ENCODE measurements at places on chromosomes 2 and 18.

DNA sequence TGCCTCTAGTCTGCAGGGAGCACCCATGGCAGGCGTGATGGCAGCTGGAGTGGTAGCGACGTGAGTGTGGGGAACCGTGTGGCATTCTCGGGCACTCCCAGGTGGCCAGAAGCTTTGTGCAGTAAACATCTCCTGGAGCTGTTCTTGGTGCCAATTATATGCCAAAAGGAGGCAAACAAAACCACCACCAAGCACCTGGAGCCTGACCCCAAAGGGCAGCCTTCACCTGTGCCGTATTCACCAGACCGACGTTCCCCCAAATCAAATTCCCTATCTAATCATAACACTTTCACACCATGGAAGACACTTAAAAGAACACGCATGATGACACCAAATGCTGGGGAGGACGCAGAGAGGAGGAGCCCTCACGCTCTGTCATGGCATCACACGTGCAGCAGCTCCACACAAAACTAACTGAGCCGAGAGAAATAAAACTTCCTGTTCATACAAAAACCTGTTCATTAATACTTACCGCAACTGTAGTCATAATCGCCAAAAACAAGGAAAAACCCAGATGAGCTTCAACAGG is 123.6 kb downstream of the EIPR1 start:
- no peak for DNase-seq

- no peak for DNase-seq
These were observed 210.9 kb downstream of the L3MBTL4 start for GRCh38 chr18:6203791-6204190.

GRCh38 chr2:21367421-21367820 is 243.7 kb downstream of the TDRD15 start:
- DNase-seq = no peak

DNA sequence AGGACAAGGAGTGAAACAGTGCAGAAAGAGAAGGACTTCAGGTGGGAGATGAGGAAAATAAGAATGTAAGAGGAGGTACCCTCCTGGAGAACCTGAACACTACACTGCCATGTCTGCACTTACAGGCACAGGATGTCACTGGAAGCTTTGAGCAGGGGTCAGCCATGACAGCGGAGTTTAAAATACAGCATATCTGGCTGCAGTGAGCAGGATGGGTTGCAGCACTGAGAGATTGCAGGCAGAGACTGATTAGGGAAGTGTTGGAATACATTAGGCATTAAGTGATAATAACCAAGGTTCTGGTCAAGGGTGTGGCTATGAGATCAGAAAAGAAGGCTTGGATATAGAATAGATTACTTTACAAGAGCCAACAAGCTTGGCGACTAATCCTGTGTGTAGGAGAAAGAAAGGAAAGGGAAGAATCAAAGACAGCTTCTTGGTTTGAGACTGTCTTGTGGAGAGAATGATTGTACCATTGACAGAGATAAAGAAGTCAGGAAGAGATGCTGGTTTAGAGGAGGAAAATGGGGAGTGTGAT is 171.1 kb upstream of the RBMS1 start:
- DNase-seq = no peak

DNA sequence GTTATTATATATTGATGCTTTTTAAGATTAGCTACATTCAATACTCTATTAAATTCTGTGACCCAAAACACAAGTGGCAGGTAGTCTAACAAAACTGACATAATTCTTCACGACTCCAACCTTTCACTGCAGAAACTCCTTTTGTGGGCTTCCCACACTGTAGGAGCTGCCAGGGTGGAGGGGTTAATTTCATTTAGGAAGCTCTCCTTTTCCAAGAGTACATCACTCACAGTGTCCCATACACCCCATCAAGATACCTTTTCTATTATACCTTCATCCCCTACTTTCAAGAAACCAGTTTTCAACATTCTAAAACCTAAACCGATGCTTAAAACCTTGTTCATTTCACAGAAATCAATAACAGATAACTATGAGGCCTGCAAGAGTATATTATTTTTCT is 825 bp downstream of the THUMPD2 start:
- no peak for DNase-seq

GRCh38 chr18:12278741-12279682 is 24.9 kb downstream of the CIDEA start:
- peak; percentile 95 for DNase-seq

DNA sequence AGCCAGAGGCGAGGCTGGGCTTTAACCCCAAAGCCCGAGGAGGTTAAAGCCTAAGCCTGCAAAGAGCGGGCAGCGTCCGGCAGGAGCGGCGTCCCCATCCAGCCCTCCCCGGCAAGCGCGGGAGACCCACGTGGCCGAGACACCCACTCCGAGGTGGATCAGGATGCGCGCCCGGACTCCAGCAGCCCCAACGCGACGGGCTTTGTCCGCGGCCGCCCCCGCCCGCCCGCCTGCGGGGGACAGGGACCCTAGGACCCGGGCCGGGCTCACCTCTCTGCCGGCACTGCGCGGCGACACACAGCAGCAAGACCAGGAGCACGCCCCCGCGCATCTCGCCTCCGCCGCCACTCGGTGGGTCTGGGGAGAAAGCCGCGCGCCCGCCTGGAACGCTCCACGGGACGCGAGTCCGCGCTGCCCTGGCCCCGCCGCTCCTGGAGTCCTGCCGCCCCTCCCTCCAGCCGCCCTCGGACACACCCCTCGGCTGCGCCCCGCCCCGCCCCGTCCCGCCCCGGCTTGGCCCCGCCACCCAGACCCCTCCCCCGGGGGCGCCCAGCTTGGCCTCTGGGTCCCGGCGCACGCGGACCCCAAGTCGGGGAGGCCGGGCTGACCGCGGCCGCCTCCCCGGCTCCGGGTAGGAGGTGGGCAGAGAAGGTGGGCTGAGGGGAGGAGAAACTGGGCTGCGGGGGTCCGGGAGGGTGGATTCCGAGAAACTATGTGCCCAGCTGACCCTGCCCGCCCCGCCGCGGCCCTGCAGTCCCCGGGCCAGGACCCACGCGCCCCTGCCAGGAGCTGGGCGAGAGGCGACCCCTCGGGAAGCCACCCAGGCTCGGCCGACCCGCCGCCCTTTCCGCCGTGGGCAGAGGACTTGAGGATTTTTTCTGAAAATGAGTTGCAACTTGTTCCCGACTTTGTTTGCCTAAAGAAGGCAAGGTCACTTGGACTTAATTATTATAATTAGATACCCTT is at the start of gene LAMA1:
Gene LAMA1 (minus strand): TSS at position 408 of the 966 bp plus-strand sequence. CDS start 77 bp downstream, at position 331.
- no peak for DNase-seq

DNA sequence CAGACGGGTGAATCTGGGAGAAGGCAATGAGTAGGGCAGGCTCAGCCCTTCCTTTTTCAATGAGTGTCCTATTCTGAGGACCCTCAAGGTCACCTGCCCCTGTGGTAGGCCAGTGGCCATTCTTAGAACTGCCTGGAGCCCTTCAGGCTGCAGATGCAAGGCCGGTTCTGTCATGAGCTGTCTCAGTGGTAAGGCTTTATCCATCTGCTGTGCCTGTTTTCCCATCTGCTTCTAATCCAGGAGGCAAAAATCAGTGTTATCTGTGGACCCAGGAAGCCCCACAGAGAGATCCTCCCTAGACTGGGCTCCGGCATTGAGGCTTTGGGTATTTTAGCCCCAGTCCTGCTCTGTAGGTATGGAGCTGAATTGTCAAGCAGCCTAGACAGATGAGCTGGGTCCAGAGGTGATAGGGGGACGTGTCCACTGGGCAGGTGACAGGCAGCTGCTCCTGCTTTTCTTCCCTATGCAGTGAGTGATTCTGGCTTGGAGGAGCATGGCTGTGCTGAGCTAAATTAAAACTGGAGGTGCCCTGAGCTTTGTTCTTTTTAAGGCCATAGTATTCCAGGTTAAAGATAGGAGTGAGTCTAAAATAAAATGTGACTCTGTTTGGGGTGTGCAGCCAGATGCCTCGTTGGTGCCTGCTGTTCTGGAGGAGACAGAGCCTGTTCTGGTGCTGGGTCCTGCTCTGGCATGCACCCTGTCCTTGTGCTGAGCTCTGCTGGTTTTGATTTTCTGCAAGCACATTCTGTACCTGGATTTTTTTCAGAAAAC is 92.5 kb downstream of the FHOD3 start:
- no peak for DNase-seq

DNA sequence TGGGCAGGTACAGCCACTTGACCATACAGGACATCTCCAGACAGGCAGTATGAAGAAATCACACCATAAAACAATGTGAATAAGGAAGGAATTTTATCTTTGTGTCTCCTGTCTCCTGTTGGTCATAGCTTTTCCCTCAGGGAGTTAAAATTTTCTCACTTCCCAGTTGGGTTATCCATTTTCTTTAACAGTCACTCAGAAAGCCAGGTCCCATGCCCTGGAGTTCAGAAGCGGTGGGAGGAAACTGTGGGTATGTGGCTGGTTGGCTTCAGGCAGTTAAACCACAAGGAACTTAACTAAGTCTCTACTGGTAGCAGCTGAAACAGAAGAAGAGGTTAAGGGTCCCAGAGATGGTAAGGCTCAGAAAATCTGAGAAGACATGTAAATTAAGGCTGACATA is 6.5 kb upstream of the SMAD2 start:
- no peak for DNase-seq

DNA sequence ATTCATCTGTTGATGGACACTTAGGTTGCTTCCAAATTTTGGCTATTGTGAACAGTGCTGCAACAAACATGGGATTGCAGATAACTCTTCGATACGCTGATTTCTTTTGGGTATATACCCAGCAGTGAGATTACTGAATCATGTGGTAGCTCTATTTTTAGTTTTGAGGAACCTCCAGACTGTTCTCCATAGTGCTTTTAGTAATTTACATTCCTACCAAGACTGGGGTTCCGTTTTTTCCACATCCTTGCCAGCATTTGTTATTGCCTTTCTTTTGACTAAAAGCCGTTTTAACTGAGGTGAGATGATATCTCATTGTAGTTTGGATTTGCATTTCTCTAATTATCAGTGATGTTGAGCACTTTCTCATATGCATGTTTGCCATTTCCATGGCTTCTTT is 200.3 kb downstream of the MBD5 start:
- DNase-seq = no peak

GRCh38 chr2:101899871-101900270 is 91.9 kb upstream of the IL1R2 start:
- DNase-seq = no peak

- DNase-seq = no peak
These were observed 14.8 kb downstream of the SP110 start for GRCh38 chr2:230205034-230205433.

- no peak for DNase-seq
These were observed 10.1 kb downstream of the RMP24 start for GRCh38 chr18:35982409-35983114.

DNA sequence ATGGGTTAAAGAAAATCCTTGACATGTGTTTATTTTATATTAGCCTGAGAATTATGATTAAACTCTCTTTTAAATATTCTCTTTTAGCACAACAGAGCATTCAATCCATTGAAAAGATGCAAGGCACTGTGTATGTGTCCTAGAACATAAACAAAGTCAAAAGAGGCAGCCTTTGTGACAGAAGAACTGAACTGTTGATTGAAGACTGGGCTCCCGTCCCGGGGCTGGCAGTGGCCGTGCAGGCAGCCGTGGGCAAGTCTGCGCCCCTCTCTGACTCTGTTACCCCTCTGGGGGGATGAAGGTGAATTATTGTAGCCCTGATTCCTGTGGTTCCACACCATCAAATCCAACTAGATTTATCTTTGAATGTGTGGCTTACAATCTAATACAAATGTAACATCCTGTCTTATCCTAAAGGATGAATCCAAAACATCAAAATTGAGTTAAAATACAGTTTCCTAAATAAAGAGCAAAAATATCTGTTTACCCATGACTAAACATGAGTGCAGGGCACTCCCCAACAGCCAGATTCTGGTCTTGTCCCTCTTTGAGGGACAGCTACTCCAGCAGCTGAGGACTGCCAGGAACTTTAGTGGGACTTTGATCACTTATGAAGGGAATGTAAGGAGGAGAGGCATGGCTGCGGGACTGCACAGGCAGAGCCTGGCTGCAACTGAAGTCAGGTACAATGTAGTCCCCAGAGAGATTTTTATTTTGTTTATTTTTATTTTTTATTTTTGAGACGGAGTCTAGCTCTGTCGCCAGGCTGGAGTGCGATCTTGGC is 37.3 kb upstream of the SH3BP4 start:
- DNase-seq = no peak

DNA sequence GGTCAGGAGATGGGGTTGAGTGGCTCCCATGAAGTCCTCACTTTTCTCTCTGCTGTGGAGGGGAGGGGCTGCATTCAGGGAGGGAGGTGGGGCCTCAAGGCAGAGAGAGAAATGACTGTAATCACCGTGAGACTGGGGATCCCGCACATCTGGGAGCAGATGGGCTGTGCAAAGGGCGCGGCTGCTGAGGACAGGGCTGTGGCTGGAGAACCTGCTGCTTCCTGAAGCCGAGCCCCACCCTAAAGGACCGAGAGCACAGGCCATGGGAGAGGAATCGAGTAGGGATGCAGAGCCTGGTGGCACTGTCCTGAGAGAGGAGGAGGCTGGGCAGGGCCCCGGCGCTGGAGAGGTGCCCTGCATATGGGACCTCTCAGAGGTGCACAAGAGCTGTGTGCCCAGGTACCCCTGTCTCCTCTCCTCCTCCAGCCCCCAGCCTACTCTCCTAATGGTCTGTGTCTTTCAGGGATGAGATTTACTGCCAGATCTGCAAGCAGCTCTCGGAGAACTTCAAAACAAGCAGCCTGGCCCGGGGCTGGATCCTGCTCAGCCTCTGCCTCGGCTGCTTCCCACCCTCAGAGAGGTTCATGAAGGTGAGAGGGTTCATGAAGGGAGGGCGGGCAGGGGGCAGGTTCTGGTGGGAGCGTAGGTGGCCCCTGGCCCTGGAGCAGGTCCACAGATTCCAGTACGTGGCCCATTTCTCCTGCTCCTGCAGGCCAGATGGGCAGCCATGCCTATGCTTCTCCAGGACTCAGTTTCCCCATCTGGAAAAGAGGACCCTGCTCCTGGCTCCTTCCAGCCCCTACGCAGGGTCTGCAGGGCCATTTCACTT is 25.9 kb upstream of the GPR17 start:
- no peak for DNase-seq

DNA sequence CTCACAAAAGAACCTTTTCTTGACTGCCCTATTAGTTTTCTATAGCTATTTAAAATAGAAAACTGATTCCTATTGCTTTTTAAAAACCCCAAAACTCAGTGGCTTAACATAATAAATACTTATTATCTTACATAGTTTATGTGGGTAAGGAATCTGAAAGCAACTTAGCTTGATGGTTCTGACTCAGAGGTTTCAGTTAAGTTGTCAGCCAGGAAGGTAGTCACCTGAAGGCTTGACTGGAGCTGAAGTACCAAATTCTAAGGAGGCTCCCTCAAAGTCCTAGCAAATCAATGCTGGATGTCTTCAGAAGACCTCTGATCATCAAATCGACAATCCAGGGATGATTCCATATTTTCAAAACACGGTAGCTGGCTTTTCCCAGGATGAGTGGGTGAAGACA is 546.6 kb upstream of the CDH2 start:
- no peak for DNase-seq

DNA sequence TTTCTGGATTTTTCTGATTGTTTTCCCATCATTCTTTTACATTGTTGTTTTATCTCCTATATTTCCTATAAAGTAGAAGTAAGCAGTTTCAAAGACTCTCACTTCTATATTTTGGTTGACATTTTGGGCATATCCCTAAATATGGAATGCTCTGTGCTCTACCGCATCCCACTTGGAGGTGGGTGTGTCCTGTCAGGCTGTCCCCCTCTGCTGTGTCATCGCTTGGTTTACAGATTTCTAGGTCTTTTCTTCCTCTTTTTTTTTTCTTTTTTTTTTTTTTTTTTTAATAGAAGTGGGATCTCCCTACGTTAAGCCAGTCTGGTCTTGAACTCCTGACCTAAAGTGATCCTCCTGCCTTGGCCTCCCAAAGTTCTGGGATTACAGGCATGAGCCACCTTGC is 13.3 kb downstream of the DGKD start:
- no peak for DNase-seq

- DNase-seq = no peak
These were observed 86.0 kb downstream of the NRP2 start for GRCh38 chr2:205768341-205768740.
